ENCODE measurements at places on chromosomes 2 and 18.
A peak's percentile ranks its signal among the peaks of the same experiment; 100 is the strongest.

- peak; percentile 91 for DNase-seq
These were observed 144.2 kb downstream of the TGIF1 start for GRCh38 chr18:3593904-3594759.

GRCh38 chr2:234453216-234453615 is 43.7 kb downstream of the ARL4C start:
- DNase-seq = no peak

GRCh38 chr2:15511686-15512085 is 49.4 kb downstream of the NBAS start:
- no peak for DNase-seq

DNA sequence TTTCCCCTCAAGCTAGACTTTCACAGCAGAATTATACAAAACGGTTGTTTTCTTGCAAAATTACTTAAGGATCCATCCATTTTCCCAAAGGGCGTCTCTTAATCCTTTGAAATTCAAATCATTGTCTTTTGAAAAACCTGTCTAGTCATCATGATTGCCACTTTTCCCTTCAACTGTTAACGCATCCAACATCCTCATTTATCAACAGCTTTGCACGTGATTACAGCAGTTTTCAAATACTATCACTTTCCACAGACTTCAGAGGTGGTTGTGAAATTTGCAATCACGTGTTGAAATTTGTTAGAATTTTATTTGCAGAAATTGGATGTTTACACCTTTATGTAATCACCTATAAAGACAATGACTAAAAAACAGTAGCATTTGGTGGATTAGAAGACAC is 304.4 kb upstream of the SLC39A10 start:
- DNase-seq = no peak
